ENCODE measurements at places on chromosomes 6 and 20.

GRCh38 chr6:36235309-36235708 lies 34.6 kb upstream of the PNPLA1 start:
- DNase-seq = no peak

- DNase-seq = no peak
Observed at GRCh38 chr20:40683221-40683893, 5.7 kb downstream of the MAFB start.

GRCh38 chr20:63316502-63316921 lies 23.5 kb downstream of the COL20A1 start:
- no peak for DNase-seq

DNA sequence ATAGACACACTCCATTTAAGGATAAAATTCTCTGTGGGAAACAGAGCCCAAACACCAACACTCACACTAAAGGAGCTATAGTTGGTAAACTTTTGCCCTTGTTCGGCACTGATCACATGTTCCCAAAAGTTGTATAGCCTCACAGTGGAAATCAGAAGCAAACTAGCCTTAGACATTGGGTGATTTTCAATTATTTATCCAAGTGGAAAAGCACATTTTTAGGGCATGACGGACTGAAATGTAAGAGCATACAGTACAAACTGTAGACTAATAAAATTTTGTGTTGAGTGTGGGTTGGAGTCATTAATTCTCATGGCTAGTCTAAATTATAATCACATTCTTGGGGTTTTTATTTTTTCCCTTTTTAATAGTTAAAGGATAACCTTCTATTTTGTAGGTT lies 202.4 kb downstream of the MOXD1 start:
- no peak for DNase-seq

- DNase-seq = no peak
Observed at GRCh38 chr6:10418862-10419748, 4.2 kb upstream of the TFAP2A start.

DNA sequence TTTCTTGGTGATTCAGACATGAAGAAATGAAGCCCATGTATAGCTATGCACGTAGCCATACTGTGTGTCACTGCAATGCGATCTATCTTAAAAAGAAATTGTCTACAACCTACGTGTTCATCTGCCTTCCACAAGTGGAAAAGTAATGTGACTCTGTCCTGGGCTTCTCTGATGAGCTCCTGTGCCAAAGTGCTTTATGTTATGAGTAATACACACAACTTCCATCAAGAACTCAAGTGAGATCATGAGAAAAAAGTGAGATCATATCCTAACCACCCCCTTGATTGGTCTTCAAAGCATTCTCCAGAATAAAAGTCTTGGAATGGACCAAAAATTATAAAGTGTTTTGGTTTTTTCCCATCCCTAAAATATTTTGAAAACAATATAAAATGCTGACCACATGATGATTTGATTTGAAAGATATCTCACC lies 114.3 kb downstream of the DST start:
- no peak for DNase-seq

- DNase-seq = no peak
Observed at GRCh38 chr6:4603291-4603690, 172.9 kb upstream of the CDYL start.

DNA sequence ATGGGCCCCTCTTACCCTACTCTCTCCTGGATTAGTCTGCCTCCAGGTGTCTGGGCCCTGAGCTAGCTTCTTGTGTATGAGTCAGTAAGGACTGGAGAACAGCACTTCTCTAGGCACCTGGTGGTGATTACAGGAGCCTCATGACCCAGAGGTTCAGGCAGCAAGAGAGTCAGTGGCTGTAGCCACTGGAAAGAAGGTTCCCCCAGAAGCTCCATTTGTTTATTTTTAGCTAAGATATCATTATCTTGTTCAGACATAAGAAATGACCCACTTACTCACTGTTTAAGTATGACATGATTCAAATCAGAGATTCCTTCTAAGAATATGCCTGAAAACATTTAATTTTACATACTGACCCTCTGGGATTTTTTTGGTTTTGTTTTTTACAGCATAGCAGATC lies 23.6 kb upstream of the SLC4A11 start:
- DNase-seq = no peak

- no peak for DNase-seq
Observed at GRCh38 chr6:163001330-163001729, 273.6 kb downstream of the PACRG start.

GRCh38 chr6:159311618-159312017 lies 142.4 kb downstream of the FNDC1 start:
- DNase-seq = no peak

GRCh38 chr6:33108307-33108706 lies 32.5 kb downstream of the HLA-DPB1 start:
- DNase-seq = no peak

DNA sequence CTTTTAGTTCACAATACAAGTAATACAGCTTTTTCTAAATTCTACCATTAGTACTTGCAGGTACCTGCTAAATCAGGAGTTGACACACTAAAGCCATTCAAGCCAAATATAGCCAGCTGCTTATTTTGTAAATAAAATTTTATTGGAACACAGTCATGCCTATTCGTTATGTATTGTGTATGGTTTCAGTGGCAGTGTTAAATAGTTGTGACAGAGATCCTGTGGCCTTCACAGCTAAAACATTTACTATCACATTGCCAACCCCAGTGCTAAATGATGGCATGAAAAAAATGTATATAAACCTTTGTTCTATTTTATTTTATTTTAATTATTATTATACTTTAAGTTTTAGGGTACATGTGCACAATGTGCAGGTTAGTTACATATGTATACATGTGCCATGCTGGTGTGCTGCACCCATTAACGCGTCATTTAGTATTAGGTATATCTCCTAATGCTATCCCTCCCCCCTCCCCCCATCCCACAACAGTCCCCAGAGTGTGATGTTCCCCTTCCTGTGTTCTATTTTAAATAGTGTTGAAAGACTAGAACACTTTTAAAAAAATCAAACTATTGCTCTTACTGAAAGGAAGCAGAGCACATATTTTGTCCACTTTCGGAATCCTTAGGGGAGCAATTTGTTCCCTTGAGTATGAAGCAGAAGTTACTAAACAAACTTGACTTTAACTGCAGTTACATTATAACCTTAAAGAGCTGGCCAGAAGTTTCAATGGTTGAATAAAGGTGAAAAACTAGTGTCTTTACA lies 115.7 kb downstream of the PRIM2 start:
- no peak for DNase-seq

- no peak for DNase-seq
Observed at GRCh38 chr6:45987856-45988255, 27.8 kb downstream of the CLIC5 start.

GRCh38 chr20:2900845-2901592 lies 27.7 kb downstream of the PTPRA start:
- no peak for DNase-seq

- no peak for DNase-seq
Observed at GRCh38 chr6:168804331-168804730, 363.3 kb downstream of the SMOC2 start.

DNA sequence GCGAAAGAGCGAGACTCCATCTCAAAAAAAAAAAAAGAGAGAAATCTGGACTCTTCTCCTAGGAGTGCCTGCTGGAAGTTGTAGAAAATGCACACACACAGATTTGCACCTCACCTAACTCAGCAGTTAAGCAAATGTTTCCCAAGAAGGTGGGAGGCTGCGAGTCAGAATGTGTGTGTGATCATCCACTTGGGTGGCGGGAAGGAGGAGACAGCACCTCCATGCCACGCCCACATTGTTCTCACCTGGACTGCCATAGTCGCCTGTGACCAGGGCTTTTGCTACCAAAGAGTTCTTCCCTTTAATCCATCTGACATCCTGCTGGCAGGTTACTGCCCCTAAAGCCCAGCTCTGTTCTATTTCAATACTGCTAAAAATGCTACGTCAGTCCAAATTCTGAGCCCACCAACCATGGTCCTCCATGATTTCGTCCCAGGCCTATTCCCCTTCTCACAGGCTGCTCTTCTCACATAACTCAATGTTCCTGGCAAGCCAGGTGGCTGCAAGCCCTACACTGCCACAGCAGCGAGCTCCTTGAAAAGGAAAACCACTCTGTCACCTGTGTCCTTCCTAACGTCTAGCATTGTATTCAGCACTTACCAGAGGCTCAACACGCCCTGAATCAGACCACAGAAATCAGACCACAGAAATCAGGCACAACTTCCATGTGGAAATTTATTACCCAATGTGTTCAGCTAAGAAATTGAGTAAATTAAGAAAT lies 77.5 kb downstream of the PSMG4 start:
- no peak for DNase-seq

DNA sequence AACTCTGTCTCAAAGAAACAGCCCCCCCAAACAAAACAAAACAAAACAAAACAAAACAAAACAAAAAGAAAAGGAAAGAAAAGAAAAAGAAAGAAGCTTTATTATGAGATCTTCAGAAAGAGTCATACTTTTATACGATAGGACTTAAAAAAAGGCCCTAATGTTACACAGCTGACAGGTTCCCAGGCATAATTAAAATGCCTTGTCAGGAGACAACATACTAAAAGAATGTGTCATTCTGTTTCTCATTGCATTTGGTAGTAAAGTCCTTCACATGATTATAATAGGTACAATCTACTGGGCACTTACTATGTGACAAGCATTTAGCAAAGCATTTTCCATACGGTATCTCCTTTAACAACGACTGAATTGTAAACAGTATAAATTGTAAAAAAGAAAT lies 36.4 kb upstream of the RPN2 start:
- no peak for DNase-seq

DNA sequence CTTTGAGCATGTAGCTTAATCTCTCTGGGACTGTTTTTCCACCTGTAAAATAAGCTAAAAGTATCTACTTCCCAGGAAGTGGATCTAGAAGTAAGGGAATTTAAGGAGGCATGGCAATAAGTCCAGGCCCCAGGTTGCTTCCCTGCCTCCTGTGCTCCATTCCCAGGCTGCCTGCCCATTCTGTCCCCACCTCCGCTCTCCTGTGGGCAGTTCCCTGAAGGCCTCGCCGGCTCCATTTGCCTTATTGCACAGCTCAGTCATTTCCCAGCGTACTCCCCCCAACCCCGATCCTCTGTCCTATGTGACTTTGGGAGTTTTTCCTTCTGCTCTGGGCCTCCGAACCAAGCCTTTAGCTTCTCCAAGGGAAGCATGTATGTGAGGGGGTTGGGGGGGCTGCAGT lies 4.6 kb downstream of the SLC29A1 start:
- DNase-seq = no peak

- DNase-seq = no peak
Observed at GRCh38 chr20:44805335-44805978, 4.9 kb downstream of the RIMS4 start.

DNA sequence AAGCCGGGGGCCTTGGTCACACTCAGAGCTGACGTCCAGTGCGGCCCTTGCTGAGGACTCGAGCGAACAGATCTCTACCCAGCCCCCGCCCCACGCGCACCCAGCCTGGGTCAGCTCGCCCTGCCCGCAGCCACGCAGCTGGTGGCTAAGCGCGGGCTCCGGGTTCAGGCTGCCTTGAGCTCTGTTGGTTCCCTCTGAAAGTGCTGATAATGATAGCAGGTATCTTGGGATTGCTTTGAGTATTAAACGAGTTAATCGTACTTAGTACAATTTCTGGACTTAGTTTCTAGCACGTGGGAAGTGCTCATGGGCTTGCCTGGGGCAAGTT lies 88.1 kb upstream of the TGM3 start:
- no peak for DNase-seq

DNA sequence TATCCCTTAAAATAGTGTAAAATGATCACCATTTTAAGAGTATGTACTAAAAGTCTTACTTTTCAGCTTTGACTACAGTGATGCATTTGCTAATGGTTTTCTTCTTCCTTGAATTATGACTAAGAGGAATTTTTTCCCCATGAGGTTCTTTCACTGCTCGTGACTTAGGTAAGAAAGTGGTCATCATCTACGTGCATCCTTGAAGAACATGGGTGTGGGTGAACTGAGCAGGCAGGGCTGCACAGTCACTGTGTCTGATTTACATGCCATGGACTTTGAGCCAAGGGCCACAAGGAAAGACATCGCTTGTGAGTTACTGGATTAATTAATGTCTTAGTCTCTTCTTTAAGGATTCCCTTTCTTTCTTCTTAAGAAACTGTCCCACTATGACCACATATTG lies 33.3 kb downstream of the NQO2 start:
- no peak for DNase-seq

DNA sequence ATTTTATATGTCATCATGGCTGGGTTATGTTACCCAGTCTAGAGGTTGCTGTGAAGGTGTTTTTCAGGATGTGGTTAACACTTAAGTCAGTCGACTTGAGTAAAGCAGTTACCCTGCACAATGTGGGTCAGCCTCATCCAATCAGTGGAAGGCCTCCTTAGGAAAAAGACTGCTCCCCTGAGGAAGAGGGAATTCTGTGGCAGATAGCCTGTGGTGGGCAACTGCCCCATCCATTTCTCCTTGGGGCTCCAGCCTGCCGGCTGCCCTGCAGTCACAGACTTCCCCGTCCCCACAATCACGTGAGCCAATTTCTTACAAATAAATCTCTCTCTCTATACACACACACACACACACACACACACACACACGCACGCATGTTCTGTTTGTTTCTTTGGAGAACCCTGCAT lies 34.5 kb upstream of the MPC1 start:
- DNase-seq = no peak

GRCh38 chr6:26400626-26401025 lies 1.4 kb upstream of the BTN3A1 start:
- DNase-seq = no peak

GRCh38 chr20:41623625-41624375 lies 5.6 kb upstream of the CHD6 start:
- no peak for DNase-seq

GRCh38 chr20:41566896-41567527 lies 51.2 kb downstream of the CHD6 start:
- no peak for DNase-seq

DNA sequence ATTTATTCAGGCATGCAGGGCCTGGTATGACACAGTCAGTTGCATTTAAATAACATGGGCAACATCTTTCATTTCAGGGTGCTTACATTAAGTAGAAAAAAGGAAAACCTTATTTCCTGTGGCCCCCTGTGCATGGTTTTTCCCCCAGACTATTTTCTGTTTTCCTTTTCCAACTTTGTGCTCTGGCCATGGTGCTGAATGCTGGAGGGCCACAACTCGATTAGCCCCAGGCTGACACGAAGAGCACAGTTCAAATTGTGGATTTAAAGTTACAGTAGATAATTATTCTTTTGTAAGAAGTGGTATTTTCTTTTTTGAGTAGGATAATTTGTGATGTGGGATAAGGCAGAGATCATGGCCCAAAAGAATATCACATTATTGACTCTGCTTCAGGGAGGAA lies 332.0 kb downstream of the HAO1 start:
- no peak for DNase-seq

All from anterior cingulate cortex (tissue), 58 donors.